ENCODE measurements at places on chromosomes 5 and 9.

DNA sequence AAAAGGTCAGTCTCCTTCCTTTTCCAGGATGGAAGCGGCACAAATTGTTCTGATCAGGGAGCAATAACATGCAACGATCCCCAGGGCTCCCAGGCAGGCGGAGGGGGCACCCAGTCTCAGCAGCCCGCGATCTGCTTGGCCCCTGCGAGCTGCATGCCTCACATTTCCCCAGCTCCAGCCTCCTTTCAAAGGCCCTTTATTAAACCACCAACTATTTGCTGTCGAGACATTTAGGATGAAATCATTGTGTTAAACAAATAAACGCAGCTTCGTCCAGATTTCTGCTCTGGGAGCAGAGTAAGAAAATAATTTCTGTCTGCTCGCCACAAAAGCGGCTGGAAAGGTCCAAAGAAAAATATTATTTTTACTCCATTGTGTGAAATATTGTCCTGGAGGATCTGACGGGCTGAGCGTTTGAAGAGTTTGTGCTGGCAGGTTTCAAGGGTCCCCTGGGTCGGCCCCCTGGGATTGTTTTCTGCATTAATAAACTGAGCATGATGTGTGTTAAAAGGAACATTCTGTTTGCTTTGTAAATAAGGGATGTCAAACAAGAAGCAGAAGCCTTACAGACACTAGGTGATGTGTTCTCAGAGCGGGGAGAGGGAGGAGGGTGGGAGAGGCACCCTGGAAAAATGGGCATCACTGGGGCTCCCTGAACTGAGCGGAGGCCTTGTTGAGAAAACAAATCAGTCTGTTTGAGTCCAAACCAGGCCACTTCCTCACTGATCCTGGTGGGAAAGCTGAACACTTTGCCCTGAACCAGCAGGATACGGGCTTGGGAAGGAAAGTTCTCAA, 110.1 kb downstream of the FOXD1 start:
- no peak for DNase-seq

- DNase-seq: no peak
Observed at GRCh38 chr5:15901151-15901550, 278.4 kb downstream of the MARCHF11 start.

- peak; percentile 58 for DNase-seq
Observed at GRCh38 chr5:137613554-137614265, 114.6 kb upstream of the SPOCK1 start.

DNA sequence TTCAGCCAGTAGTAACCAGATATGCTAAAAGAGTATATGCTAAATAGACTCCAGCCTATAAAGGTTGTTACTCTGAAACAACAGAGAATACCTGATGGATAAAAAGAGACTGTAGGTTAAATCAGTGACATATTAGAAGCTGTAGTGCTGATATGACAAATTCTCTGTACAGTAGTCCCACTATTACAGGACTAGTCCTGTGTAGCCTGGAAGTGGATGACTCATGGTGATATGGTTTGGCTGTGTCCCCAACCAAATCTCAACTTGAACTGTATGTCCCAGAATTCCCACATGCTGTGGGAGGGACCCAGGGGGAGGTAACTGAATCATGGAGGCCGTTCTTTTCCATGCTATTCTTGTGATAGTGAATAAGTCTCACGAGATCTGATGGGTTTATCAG, 276.2 kb upstream of the POU5F2 start:
- DNase-seq: no peak

- no peak for DNase-seq
Observed at GRCh38 chr5:55231029-55231918, 2.1 kb downstream of the CCNO start.

DNA sequence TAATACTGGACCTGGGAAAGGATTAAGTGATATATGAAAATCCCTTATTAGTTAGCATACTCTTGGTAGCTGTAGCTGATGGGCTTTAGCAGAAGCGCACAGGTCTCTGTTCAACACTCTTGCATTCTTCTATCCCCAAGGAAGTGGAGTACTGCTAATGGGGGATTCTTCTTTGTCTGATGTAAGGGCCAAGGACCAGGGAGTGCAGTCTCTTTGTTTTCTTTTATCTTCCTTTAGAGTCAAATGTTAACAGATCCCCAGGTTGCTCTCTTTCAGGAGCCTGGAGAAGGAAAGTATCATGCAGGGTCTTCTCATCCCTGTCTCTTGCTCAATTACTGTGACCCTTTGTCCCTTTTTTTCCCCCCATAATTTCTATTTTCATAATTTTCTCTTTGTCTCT, 1146.9 kb upstream of the DMAC1 start:
- no peak for DNase-seq

DNA sequence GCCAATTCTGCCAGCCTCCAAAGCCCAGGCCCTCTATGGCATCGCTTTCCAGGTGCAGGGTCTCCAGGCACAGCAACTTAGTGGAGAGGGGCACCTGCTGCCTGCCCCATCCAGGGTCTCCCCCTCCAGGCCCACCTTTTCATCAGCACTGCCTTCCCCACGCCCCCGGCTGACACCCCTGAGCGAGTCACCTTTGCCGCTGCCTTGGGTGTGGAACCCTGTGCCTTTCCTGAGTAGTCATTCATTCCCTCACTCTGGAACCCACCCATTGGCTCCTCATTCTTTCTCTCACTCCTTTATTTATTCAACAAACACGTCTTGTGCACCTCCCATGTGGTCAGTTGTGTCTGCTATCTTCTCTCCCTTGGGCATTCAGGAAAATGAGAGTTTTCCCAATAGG, 14.5 kb upstream of the RPL26L1 start:
- DNase-seq: no peak

GRCh38 chr5:127839072-127839471, 135.9 kb downstream of the CCDC192 start:
- DNase-seq: no peak

- no peak for DNase-seq
Observed at GRCh38 chr5:112548246-112548881, 129.3 kb upstream of the EPB41L4A start.

DNA sequence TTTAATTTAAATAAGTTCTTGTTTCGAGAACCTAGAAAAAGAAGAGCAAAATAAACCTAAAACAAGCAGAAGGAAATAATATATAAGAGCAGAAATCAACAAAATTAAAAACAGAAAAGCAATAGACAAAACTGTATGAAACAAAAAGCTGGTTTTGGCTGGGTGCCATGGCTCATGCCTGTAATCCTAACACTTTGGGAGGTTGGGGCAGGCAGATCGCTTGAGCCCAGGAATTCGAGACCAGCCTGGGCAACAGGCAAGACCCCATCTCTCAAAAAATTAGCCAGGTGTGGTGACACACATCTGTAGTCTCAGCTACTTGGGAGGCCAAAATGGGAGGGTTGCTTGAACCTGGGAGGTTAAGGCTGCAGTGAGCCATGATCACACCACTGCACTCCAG, 59.2 kb upstream of the OTP start:
- DNase-seq: no peak

GRCh38 chr5:114447084-114447773, 85.4 kb downstream of the KCNN2 start:
- no peak for DNase-seq

DNA sequence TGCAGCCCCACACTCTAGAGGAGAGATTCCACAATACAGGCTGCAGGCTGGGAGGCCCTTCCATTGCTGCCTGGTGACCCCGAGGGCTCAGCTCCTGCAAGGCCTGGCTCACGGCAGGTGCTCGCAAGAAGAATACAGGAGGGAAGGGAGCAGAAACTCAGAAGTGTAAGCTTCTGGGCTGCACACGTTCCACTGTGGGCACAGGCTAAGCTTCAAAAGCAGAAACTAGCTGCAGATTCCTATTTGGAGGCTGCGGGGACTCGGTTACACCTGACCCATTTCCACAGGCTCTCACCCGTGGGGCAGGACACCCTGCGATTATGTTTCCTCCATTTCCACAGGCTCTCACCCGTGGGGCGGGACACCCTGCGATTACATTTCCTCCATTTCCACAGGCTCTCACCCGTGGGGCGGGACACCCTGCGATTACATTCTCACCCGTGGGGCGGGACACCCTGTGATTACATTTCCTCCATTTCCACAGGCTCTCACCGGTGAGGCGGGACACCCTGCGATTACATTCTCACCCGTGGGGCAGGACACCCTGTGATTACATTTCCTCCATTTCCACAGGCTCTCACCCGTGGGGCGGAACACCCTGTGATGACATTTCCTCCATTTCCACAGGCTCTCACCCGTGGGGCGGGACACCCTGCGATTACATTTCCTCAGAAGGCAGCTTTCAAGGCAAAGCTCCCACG, 10.3 kb downstream of the LPCAT1 start:
- DNase-seq: peak; percentile 47

DNA sequence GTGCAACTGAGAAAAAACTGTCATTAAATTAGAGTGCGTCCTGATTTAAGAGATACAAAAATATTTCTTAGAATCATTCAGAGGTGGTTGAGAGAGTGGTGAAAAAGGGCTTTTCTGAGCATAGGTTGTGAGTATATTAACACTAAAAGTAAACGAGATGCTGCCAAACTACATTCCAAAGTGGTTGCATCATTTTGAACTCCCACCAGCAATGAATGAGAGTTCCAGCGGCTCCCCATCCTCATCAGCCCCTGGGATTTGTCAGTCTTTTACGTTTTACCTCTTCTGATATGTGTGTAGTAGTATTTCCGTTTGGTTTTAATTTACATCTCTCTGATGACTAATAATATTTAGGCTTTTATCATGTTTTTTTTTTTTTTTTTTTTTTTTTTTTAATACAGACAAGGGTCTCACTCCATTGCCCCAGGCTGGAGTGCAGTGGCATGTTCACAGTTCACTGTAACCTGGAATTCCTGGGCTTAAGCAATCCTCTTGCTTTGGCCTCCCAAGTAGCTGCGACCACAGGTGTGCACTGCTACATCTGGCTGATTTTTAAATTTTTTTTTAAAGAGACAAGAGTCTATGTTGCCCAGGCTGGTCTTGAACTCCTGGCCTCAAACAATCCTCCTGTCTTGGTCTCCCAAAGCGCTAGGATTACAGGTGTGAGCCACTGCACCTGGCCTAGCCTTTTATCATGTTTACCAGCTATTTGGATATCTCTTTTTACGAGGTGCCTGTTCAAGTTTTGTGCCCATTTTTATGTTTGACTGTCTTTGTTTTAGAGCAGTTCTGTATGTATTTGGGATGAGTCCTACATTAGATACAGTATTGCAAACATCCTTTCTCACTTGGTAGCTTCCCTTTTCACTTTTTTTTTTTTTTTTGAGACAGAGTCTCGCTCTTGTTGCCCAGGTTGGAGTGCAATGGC, 17.0 kb downstream of the PRRT1B start:
- DNase-seq: no peak

- DNase-seq: no peak
Observed at GRCh38 chr5:106086352-106086751, 1584.4 kb downstream of the EFNA5 start.

GRCh38 chr9:8724284-8725018, 924.9 kb upstream of the DMAC1 start:
- no peak for DNase-seq

DNA sequence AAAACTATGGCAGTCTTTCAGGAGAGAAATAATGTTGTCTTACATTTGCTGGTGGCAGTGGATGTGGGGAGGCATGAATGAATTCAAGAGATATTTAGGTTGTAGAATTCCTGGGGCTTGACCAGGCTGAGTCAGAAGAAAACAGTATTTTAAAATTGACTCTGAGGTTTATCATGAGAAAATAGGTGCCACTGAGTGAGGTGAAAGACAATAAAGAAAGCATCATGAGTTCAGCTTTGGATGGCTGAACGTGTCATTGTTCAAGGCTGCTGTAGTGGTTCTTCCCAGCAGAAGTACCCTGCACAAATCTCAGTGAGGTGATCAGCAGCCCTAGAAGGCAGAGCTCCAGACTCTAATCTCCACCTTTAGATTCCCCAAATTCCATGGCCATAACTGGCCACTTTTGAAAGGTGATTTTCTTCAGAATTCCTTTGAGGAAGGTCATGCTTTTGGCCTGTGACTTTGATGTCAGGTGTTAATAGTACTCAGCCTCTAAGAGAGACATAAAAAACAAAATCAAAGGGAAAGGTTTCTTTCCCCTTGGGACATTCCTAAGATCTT, 395.4 kb downstream of the NTRK2 start:
- no peak for DNase-seq

GRCh38 chr5:14628346-14628745, 36.2 kb upstream of the OTULIN start:
- no peak for DNase-seq

DNA sequence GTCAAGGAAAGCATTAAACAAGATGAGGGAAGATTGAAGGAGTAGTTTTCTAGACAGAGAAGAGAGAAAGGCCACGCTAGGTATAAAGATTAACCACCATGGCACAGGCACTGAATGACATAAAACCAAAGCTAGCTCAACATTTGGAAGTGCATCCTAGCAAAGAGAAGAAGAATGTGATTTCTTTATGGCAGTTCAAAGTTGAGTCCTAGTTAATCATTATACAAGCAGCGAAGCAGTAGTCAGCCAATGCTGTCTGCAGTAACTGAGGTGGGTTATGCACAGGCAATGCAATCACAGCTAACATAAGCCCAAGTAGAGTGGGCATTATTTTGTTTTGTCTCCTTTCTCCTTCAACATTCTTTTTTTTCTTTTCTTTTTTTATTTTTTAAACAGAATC, 24.0 kb upstream of the ANKRD31 start:
- DNase-seq: no peak

GRCh38 chr9:100083448-100084127, 15.2 kb downstream of the ERP44 start:
- no peak for DNase-seq

DNA sequence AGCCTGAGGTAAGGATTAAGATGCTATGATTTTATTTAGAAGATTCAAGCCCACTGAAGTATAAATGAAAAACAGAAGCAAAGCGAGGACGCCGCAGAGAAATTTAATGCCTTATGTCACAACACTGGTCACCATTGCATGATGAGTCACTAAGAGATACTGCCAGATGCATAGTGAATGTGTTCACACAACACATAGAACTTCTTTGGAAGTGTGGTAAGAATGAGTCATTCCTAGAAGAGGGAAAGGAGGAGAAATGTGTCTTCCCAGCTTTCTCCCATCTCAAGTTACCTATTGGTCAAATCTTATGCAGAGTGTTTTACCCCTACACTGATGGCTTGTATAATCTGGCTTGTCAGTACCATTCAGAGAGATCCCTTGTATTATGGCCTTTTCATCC, 465.3 kb upstream of the ARRDC3 start:
- DNase-seq: no peak

DNA sequence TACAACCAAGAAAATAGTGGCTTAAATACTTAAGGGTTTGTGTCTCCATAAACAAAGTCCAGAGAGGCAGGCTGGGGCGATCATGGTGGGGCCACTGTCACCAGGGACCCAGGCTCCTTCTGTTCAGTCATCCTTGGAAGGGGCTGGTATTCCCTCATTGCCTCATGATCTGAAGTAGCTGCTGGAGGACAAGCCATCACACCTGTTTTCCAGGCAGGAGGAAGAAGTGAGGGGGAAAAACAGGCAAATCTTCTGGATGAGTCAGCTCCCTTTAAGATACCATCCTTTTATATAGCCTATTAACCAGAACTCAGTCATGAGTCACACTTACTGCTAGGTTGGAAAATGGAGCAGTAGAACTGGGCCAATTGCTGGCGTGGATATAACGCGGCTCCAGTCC, 92.3 kb downstream of the DAP start:
- DNase-seq: no peak

GRCh38 chr5:2631758-2632157, 119.7 kb downstream of the IRX2 start:
- DNase-seq: no peak

GRCh38 chr9:78030553-78031443, 813 bp downstream of the GNAQ start:
- no peak for DNase-seq
